ENCODE measurements at places on chromosomes 11 and 22. TPM values are rescaled to one million over a fixed set of nuclear protein-coding genes. Genes with fewer than 3 reads are reported as not detected.

DNA sequence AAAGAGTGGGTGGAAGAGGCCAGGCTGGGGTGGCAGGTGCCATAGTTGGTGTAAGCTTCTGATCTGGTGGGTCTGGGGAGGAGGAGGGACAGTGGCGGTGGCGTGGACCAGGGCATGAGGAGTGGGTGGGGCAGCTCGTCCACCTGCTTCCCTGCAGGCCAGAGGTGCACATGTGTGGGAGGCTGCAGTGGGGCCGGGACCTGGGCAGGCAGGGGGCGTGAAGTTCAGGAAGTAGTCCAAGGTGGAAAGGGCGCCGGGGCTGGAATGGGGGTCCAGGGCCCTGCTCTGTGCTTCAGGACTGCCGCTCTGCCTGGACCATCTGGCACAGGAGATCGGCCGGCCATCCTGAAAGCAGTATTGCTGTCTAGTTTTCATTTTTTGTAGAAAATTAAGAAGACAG, 15.9 kb downstream of the RIBC2 start:
- DNase-seq, result no peak

The PTGDR2 gene
- 0.28 TPM for total RNA-seq

The DDTL gene
- total RNA-seq, result not detected

The AMBRA1 gene
- total RNA-seq, result 31.3 TPM

The C22orf42 gene
- not detected for total RNA-seq

The GLB1L3 gene
- 2.3 TPM for total RNA-seq

DNA sequence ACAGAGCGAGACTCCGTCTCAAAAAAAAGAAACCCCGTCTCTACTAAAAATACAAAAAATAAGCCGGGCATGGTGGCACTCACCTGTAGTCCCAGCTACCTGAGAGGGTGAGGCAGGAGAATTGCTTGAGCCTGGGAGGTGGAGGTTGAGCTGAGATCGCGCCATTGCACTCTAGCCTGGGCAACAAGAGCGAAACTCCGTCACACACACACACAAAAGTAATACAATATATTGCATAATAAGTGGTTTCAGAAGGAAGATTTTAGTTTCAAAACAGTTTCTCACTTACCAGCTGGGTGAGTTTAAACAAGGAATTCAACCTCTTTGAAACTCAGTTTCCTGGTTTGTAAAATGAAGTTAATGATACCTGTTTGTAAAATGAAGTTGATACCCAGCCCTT, 32.7 kb upstream of the HTR3A start:
- no peak for DNase-seq

The UBE4A gene
- total RNA-seq, result 55.9 TPM

DNA sequence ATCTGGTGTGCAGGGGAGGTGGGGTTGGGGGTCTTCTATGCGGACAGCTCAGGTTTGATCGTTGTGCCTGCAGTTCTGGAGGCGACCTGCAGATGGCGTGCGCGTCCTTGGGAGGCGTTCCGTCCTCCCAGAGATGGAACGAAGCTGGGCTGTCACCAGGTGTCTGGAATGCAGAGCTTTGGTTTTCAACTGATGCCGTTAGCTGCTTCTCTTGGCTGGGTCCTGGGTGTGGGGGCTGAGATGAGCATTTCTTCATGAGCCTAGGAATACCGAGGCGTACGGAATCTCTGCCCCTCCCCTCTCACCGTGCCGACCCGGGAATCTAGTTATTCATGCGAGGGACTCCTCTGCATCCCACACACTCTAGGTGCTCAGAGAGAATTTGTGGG, 98.6 kb downstream of the CEP164 start:
- peak; percentile 38 for DNase-seq

The LIF gene
- 87.5 TPM for total RNA-seq

The XNDC1N gene
- total RNA-seq, result 12.7 TPM

DNA sequence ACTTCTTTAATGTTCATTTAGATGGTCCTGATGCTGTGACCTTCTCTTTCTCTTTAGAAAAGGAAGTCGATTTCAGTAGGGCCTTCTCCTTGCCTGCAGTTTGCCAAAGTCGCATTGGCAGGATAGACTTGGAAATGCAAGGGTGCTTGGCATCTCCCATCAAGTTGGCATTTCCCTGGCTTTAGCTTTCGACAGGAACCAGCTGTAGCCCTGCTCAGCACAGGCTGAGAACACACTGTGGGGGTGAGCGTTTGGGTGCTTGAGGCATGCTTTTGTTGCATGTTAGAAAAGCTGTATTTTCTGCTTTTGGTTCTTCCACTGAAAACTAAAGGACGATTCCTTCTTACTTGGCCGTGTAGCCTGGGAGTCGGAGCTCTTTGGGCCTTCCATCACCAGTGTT, 37.7 kb downstream of the LDLRAD3 start:
- DNase-seq, result no peak
